Stimulated activated CD8-positive, alpha-beta memory T cell treated with anti-CD3 and anti-CD28 coated beads, Interleukin-2, amount 100 ng/mL, for 1 hour (primary cell): ENCODE measurements at places on chromosomes 16 and 17.

- no peak for DNase-seq
Measured at GRCh38 chr17:14318918-14319205, 18.0 kb downstream of the HS3ST3B1 start.

- DNase-seq = no peak
Measured at GRCh38 chr17:2004435-2004952, 20.6 kb downstream of the RTN4RL1 start.

- no peak for DNase-seq
Measured at GRCh38 chr17:51475730-51476129, 215.4 kb downstream of the UTP18 start.

- no peak for DNase-seq
Measured at GRCh38 chr17:28159924-28160323, 117.4 kb downstream of the NLK start.

GRCh38 chr17:32739722-32740121 is 137.2 kb downstream of the MYO1D start:
- no peak for DNase-seq

DNA sequence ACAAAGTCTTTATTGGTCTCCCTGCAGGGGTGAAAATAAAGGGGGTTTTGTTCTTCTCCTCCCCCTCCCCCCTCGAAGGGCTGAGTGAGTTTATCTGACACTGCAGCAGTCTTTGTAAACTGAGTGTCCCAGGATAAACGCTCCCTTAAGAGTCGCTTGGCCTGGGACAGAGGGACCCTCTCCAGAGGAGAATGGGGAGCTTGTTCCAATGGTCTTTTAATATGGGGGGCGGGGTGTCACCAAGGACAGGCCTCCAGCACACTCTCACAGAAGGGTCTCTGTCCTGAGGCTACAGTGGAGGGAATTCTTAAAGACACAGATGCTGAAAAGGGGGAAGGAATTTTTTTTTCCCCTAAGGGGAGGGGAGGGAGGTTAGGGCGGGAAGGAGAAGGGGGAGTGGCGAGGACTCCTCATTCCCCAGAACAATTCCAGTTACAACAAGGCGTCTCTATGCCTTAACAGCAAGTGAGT is 455.5 kb downstream of the SOX9 start:
- no peak for DNase-seq

- DNase-seq = no peak
Measured at GRCh38 chr16:67187175-67187890, 2.6 kb downstream of the EXOC3L1 start.

- DNase-seq = no peak
Measured at GRCh38 chr16:86854058-86854621, 275.8 kb downstream of the FOXL1 start.

DNA sequence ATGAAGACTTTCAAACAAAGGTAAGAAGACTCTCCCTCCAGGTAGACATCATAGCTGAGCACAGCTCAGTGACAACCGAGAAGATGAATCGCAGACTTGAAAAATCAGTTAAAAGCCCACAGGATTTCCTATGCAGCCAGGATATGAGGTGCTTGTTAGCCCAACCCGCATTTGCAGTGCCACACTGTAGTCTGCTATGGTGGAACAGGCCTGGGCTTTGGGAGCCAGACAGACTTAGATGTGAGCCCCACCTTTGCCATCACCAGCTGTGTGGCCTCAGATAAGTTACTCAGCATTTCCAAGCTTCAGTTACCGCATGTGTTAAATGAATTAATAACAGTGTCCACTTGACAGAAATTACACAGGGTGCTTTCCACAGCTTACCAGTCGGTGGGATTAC is 204.4 kb upstream of the HS3ST3A1 start:
- DNase-seq = no peak

- DNase-seq = no peak
Measured at GRCh38 chr16:4532238-4532637, 6.3 kb downstream of the CDIP1 start.

DNA sequence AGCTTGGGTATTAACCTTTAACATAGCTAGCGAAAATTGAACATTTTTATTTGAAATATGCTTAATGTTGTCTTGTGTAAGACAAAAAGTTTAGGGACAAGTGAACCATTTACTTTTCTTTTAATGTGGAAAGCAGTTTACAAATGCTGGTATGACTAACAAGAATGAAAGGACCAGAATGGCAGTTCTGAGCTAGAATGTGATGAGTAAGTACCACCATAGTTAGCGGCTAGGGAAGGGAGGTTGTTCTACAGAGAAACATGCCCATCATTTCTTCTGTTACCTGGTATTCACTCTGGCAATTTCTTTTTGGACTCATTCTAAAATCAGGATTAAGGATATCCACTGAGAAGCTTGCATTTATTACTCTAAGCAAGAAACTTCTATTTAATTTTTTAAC is 121.1 kb downstream of the WWOX start:
- no peak for DNase-seq

DNA sequence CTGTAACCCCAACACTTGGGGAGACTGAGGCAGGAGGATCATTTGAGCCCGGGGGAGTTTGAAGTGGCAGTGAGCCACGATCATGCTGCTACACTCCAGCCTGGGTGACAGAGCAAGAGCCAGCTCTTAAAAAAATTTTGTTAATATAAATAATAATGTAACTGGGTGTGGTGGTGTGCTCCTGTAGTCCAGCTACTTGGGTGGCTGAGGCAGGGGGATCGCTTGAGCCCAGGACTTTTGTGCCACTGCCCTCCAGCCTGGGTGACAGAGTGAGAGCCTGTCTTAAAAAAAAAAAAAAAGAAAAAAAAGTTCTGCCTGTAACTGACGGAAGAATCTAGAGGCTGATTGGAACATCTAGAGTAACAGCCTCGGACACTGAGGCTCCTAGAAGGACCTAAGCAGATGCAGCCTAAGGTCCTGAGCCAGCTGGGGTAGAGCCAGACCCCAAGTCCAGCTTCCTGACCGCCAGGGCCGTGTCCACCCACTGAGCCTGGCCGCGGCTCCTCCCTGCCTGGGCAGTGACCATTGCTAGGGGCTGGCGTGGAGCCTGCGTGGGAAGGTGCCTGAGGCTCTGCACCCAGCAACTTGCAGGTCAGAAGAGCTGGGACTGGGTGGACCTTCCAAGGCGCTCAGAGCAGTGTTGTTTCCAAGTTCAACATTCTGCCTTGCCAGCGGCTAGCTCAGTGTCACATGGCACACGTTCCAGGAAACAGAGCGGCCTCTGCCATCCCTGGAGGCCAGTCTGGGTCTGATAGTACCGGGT is 209.4 kb upstream of the CIBAR2 start:
- no peak for DNase-seq

DNA sequence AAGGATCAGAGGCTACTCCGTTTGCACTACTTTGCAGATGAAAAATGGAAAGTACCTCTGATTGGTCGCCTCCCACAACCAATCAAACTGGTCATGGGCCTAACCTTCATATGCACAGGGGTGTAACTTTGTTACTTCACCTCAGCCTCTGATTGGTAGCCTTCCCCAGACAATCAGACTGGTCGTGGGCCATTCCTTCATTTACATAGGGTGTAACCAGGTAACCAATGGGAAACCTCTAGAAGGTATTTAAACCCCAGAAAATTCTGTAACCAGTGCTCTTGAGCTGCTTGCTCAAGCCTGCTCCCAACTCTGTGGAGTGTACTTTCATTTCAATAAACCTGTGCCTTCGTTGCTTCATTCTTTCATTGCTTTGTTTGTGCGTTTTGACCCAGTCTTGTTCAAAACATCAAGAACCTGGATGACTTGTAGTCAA is 39.2 kb upstream of the USP22 start:
- DNase-seq = no peak

GRCh38 chr16:63301349-63301748 is 1265.1 kb upstream of the CDH8 start:
- DNase-seq = no peak

DNA sequence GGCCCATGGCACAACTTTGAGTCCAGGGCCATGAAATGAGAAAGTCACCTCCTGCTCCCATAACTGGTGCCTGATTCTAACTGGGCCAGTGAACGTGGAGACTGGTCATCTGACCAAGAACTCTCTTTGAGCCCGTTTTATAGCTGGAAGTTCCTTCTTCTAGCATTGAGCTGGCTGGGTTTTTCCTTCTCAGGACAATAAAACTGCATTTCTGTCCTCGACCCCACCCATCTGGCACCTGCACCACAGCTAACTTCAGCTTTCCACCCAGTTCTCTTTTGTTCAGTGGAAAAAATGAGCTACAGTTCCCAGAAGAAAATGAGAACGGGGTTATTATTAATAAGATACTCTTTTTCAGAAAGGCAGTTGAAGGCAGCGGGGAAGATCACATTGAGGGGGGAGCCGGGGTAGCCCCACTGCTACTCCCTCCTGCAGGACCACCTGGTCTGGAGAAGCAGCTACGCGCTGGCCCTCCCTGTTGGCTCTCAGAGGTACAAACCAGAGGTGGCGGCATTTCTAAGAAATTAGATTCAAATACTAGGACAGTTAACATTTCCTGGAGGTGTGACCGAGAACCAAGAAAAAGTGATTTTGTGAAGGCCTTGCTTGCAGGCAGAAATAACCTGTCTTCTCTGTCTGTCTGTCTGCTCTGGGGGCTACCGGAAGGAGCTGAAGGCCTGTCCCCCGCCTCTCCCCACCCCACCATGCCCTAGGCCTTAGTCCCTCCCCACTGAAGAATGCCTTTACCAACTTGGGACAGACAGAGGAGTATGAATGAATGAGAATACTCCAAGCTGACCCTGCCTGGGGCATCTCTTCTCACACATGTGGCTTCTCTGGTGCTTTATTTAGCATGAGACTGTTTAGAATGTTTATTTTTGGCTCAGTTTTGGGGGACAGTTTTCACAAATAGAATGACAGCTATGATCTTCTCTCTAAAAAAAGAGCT is 123.9 kb downstream of the XYLT1 start:
- no peak for DNase-seq

DNA sequence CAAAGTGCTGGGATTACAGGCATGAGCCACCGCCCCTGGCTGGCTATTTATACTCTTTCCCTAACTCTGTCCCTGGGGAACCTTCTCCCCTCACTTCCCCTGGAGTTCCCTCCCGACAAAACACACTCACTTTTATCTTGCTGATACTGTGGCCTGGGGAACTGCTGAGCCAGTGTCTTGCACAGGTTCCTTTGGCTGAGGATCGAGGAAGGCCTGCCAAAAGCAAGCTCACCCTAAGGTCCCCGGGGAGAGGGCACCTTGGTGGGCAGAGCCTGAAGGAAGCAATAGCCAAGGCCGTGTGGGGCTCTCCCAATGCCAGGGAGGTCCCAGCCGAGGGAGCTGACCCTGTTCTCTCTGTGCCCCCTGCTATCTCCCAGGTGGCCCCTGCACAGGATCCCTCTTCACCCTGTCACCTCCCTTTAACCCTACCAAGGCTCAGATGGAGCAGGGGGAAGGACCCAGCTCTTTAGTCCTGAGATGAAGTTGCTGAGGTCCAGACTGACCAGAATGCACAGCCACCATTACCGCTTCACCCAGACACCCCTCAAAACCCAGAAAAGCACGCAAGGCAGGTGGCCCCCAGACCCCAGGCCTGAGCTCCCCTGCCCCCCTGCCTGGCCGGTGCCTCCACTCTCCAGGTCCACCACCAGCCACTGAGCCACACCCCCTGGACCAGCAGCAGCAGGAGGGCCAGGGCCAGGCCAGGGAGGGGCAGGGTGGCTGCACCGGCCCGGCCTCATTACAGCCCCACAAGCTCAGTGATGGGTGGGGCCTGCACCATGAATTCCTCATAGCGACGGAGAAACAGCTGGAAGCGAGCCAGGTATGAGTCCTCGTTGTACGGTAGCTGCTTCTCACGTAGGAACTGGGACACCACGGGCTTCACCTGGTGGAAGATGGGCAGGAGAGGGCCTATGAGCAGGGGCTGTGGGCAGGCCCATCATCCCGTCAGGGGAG is 5.1 kb upstream of the FDXR start:
- DNase-seq = no peak

DNA sequence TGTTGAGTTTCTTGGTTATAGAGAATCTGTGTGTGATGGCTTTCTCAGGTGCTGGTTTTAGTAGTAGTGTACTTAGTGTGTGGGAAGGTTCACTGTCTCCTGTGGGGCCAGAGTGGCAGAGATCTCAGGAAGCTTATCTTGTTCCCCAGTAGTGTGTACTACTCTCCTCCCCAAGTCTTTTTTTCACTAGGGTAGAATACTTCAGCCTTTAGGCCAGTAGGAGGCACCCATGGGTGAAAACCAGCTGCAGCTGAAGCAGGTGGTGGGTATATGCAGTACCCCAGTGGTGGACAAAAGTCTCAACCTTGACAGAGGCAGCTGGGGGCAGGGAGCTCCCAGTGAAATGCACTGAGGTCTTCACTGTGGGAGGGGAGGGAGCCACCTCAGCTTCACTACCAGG is 109.9 kb downstream of the PHKB start:
- no peak for DNase-seq

- peak; percentile 80 for DNase-seq
Measured at GRCh38 chr17:29929533-29930408, at the start of gene SSH2. Gene SSH2 (minus strand): TSS chr17:29930228. CDS start chr17:29930000, 228 bp downstream.

- DNase-seq = no peak
Measured at GRCh38 chr16:57406881-57407280, 2.3 kb downstream of the CCL17 start.

- DNase-seq = no peak
Measured at GRCh38 chr16:89502081-89502843, 5.9 kb upstream of the SPG7 start.

DNA sequence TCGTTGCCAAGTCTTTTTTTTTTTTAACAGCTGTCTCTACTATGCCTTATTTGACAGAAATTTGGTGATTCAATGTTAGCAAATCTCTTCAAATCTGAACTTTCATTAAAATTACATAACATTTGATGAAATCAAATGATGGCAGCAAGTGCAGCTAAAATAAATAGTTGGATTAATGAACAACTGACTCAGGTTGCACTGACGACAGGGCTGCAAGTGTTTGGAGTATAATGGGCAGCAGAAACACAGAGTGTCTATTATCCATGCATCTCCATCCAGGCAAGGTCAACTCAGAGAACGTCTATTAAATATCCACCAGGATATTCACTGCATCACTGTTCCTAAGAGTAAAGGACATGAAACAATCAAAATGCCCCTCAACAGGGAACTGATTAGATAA is 109.8 kb downstream of the SLC39A11 start:
- no peak for DNase-seq

GRCh38 chr16:65426484-65426883 is 304.6 kb upstream of the CDH11 start:
- DNase-seq = no peak

DNA sequence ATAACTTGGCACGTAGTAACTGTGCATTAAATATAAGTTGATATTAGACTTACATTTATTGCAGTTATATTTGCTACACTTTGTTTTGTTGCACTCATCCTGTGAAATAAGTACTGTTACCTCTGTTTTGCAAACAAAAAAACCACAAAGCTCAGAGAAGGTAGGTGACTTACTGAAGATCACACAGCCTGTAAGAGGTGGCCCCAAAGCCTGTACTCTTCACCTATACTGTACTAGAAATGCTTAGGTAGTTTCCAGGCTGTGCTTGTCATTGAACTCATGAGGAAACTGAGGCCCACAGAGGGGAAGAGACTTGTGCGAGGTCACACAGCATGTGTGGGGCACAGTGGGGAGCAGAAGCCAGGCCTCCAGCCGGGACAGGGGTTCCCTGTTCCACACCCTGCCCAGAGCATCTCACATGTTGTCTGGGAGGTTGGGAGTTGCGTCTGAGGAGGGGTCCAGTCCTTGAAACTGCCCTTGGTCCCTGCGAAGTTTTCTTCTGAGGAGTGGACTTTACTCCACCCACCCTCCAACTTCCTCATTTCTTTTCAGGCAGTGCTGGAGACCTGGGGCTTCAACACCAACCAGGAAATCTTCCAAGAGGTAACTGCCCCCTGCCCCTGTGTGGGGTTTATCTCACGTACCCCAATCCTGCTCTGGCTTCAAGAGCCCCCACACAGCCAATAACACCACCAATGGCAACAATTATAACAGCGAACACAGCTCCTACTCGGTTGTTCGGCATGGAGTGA is 13.0 kb downstream of the CETP start:
- no peak for DNase-seq

- no peak for DNase-seq
Measured at GRCh38 chr17:82528484-82529265, 9.1 kb downstream of the FOXK2 start.
